Endodermal cell (in vitro differentiated cells): ENCODE measurements at places on chromosomes 5 and 9. TPM values are rescaled to one million over a fixed set of nuclear protein-coding genes. Genes with fewer than 3 reads are reported as not detected.

- no peak for DNase-seq
Measured at GRCh38 chr5:63233911-63234310, 655.3 kb downstream of the LRRC70 start.

GRCh38 chr9:16704116-16705110 lies 166.1 kb downstream of the BNC2 start:
- DNase-seq = peak; percentile 73

DNA sequence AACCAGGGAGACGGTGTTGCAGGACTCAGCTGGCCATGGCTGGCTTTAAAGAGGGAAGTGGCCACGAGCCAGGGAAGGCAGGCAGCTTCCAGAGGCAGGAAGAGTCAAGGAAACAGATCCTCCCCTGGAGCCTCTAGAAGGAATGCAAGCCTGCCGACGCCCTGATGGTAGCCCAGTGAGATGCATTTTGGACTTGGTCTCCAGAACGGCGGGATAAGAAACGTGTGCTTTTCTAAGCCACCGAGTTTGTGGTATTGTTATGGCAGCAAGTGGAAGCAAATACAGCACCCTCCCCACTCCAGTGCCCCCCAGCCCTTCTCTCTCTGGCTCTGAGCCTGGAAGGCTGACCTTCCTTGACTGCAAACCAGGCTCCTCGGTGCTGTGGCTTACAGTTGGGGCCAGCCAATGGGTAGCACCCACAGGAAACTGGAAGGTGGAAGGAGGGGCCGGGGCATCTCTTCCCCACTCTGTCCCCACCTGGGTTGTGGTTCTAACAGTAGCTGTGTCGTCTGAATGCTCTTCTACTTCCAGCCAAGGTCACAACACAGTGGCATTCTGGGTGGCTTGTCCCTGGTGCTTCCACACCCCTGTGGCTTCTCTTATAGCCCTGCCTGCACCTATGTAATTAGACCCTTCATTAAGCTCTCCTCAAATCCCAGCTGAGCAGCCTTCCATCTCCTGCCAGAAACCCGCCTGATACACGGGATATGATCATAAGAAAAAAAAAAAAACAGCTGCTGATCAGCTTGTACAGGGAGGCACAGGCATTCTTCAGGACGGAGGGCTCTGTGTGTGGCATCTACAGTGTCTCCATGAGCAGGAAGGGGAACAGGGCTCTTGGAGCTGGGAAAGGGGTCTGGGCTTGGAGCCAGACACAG lies 29.9 kb upstream of the UNC5A start:
- DNase-seq = peak; percentile 39

DNA sequence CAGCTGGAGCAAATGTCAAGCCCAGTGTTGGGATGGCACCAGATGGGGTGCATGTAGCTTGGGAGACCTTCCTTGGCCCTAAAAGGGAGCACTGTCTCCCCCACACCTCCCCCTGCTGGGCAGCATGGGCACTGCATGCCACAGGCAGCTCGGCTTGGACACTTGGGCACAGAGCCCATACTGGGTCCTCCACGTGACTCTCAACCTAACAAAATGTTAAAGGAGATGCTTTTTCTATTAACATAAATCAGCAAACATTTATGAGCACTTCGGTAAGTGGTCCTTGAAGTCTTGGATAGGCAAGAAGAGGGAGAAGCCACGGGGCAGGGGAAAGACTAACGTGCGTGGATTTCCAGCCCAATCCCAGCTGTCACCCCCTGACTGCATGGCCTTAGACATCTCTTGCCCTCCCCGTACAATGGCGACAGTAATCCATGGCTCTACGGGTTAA lies 23.9 kb upstream of the MAPK9 start:
- DNase-seq = peak; percentile 89

- no peak for DNase-seq
Measured at GRCh38 chr5:17880869-17881268, 246.6 kb downstream of the TAF11L14 start.

- DNase-seq = no peak
Measured at GRCh38 chr9:96089452-96090085, 212.4 kb downstream of the HSD17B3 start.

- DNase-seq = no peak
Measured at GRCh38 chr9:79395228-79395627, 176.5 kb upstream of the TLE4 start.

GRCh38 chr9:36154331-36154952 lies 14.7 kb upstream of the CCIN start:
- peak; percentile 46 for DNase-seq

DNA sequence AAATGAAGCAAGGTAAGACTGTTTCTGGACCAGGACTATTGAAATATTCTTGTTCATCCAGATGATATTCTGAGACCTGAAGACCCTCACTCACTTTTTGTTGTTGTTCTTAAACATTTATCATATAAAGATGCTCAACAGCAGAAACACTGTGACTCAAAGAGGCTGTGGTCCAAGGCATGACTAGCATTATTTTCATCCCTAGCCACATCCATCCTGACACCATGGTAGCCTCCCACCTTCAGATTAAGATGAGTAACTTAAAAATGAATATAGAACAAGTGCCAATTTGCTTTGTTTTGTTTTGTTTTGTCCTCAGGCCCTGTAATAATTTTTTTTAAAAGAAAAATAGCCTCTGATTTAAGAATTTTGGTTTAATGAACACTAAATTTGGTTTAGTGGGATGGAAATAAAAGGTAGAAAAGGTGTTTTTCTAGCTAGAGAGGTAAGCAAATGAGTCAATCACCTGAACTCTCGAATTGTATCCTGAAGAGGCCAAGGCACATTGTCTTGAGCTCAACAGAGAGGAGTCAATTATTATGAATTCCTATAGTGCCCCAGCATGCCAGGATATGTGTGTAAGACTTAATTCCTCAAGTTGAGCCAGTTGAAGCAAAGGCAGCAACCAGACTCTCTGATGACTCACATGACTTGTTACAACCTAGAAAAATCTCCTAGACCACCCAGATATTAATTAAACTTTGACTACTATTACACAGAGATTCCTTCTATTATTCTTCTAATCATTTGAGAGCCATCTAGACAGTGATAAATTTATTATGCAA lies 380.1 kb upstream of the TUSC1 start:
- no peak for DNase-seq

- peak; percentile 38 for DNase-seq
Measured at GRCh38 chr5:133952729-133953567, 15.5 kb downstream of the C5orf15 start.

GRCh38 chr5:56170557-56170956 lies 62.6 kb downstream of the ANKRD55 start:
- no peak for DNase-seq

DNA sequence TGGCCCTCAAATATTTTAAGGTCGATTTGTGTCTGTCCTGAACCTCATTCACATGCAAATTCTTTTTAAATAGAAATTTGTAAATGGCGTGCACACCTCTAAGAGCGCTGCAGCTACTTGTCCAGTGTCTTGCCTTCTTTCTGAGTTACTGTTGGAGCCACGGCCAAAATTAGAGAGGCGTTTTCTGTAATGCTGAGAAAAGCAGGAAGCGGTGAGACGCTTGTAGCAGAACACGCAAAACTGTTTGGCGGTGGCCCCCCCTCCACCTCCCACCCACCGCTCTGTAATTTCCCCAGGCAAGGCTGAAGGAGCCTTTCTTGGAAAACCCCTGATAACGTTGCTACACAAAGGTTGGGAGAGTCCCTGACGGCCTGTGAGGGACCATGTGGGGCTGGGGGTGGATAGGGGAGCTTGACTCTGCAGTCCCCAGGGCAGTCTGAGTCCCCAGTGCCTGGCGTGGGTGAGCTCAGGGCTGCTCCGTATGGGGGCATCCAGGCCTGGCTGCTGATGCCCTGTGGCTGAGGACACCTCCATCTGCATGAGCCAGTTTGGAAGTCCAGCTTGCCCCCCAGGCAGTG lies 96.5 kb downstream of the GADD45G start:
- DNase-seq = peak; percentile 58

- no peak for DNase-seq
Measured at GRCh38 chr5:115543365-115544042, 1.1 kb downstream of the FEM1C start.

DNA sequence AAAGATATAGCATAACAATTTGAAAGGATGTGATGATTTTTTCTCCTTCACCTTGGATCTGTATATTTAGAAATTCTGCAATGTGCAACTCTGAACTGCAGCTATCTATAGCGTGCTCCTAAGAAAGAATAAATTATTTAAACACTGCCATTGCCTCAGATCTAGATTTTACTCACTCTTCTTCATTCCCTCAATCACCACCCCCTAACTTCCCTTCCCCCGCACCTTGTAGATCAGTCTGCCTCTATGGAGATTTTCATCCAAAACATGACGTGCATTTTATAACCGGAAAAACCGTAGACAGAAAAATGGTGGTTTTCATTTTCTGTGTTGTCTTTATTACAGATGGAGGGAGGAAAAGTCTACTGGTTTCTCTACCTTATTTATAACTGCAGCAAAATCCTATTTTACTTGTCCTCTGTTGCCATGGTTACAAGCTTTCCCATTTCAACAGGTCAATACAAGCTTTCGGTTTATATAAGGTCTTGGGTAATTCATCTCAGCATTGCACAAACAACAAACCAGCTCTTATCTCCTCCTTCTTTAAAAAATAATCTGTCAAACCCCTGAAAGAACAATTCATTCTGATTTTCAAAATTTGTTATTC lies 480.0 kb downstream of the TAF11L14 start:
- DNase-seq = no peak

- DNase-seq = peak; percentile 29
Measured at GRCh38 chr9:34556949-34557348, 32.6 kb downstream of the CNTFR start.

DNA sequence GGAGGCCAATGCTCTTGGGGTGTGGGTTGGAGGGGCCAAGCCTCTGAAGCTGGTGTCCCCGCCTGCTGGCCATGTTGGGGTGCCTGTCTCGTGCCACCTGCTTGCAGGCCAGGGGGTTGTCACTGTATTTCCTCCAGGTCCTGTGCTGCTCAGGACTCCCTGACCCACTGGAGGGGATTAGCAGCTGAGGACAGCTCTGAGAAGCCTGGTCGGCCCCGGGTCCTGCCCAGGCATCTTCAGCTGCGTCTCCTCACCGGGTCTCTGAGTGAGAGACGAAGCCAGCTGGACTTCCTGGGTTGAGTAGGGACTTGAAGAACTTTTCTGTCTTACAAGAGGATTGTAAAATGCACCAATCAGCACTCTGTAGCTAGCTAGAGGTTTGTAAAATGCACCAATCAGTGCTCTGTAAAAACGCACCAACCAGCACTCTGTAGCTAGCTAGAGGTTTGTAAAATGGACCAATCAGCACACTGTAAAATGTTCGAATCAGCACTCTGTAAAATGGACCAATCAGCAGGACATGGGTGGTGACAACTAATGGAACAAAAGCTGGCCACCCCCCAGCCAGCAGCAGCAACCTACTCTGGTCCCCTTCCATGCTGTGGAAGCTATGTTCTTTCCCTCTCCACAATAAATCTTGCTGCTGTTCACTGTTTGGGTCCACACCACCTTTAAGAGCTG lies 20.6 kb upstream of the SLC9A3 start:
- no peak for DNase-seq

Gene FRMD3
- 0.13 and 0.34 TPM in 2 replicates for total RNA-seq

Gene SLC34A3
- total RNA-seq = 0.11 TPM in 1 of 2 replicates, not detected in the other

Gene PCDHAC1
- total RNA-seq = 3.2 to 4.2 TPM (median 3.8 TPM) in 3 replicates

Gene IL13
- total RNA-seq = not detected in 3 replicates

Gene SLC27A6
- 4.2 to 7.2 TPM (median 6.9 TPM) in 3 replicates for total RNA-seq

Gene CACNA1B
- 3.6 to 4.6 TPM (median 4.0 TPM) in 3 replicates for total RNA-seq

Gene SHC3
- 1.3 and 1.6 TPM in 2 replicates for total RNA-seq

Gene FOXD4L5
- total RNA-seq = 0.23 TPM in 1 of 2 replicates, not detected in the other

Gene NR2F1
- total RNA-seq = 0.22 TPM in 1 of 3 replicates, not detected in the others

Gene CARD6
- 0.13 to 0.27 TPM in 2 of 3 replicates, not detected in the other for total RNA-seq

Gene PSD2
- 2.5 to 3.6 TPM (median 2.8 TPM) in 3 replicates for total RNA-seq
